ENCODE measurements at places on chromosomes 1 and 21.

DNA sequence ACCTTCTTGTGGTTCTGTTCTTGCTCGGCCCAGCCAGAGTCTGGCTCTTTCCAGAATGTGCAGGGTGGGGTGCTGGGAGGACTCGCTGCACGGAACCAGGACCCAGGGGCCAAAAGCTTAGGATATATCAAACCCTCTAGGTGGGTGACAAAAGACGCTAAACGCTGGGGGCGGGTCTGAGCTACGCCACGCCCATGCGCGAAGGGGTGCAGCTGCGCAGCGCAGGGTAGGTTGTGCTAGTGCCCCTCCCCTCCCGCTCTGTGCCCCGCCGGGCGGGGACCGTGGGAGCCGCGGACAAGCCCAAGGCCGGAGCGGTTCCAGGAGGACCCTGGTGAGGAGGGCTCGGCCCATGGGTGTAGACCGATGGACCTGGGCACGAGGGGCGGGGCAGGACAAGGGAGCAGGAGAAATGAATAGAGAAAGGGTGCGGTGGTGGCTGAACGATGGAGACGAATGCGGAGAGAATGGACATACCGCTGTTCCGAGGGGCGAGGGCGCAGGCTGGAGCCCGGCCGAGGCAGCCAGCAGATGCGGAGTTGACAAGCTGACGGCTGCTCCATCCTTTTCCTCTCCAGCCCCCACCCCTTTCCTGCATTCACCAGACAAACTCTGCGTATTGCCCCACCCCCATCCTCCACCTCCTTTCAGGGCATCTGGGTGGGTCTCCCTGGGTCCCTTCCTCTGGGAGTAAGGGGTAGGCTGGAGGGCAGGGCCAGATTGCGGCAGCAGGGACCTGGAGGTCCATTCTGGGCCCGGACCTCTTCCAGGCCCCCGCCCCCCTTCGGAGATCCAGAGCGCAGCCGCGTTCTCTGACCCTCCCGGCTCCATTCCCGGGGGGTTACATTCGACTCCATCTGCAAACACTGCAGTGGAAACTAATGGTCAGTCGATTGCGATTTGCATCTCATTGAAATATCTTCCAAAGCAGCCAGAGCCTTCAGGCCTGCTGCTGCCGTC is at the start of gene RUSC1:
RUSC1 (plus strand) TSS at position 234 of the 957 bp plus-strand sequence. CDS start 880 bp downstream, outside the sequence.
- no peak for DNase-seq

DNA sequence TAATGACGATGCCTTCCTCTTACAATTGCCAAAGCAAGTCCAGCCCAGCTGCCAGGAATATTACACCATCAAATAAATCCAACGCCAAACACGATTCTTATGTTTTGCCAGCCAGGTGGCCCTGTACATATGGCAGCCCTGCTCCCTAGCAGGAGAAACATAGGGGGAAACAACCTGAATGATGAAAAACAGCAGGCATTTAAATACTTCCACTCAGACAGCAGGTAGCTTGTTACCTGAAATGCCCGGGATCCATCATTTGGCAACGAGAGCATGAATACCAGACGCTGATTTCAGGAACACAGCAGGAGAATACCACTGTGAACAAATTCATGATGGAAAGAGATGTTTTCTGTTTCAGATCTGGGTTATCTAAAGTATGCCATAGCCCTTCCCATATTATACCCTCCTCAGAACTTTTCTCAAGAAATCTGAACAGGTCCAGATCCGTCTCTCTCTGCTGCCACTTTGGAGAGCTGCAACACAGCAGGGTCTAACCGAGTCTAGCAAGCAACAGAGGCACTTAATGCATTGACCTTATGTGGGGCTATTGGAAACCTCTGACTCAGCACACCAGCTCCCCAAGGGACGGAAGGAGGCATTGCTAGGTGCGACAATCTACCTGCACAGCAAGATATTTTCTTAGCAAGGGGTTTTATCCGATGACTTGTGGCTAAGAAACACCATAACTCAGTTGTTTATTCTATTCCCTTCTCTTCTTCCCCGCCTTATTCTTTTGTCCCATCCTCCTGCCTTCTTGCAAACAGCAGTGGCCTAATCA is 166.3 kb downstream of the BARHL2 start:
- DNase-seq: no peak

- DNase-seq: peak; percentile 26
Measured at GRCh38 chr1:24586970-24587820, 31.3 kb downstream of the NCMAP start.

DNA sequence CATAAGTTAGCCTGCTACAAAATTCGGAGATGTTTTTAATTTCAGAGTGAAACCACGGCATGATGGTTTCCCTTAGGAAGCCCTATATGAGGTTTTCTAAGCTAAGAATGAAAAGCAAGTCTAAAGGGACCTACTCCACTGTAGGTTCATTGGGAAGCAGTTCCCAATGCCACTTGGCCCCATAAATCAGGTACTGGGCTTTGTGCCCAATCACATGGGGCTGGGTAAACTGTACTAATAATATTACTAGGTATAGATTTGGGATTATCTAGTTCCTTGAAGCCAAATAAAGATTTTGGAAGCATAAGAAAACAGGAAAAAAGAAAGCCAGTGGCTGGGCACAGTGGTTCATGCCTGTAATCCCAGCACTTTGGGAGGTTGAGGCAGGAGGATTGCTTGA is 19.1 kb upstream of the ANGPTL7 start:
- no peak for DNase-seq
